NCI-H187 treated with DMSO at 0.1 percent for 48 hours (cell line): ENCODE measurements at places on chromosomes 11 and 22.

DNA sequence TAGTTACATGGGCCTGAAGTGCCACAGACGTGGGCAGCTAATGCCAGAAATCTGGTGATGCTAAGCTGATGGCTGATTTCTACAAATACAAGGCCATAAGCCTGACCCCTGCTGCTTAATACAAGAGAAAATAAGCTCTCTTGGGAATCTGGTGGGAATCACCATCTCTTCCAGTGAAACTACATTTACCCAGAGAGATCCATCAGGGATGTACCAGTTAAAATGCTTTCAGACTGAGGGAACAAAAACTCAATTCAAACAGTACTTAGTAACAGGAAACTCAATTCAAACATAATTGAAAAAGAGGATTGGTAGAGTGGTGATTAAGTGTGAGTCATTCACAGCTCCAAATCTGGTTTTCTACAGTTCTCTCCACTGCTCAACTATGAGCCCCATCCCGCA lies 1.7 kb upstream of the CAVIN3 start:
- DNase-seq: no peak

DNA sequence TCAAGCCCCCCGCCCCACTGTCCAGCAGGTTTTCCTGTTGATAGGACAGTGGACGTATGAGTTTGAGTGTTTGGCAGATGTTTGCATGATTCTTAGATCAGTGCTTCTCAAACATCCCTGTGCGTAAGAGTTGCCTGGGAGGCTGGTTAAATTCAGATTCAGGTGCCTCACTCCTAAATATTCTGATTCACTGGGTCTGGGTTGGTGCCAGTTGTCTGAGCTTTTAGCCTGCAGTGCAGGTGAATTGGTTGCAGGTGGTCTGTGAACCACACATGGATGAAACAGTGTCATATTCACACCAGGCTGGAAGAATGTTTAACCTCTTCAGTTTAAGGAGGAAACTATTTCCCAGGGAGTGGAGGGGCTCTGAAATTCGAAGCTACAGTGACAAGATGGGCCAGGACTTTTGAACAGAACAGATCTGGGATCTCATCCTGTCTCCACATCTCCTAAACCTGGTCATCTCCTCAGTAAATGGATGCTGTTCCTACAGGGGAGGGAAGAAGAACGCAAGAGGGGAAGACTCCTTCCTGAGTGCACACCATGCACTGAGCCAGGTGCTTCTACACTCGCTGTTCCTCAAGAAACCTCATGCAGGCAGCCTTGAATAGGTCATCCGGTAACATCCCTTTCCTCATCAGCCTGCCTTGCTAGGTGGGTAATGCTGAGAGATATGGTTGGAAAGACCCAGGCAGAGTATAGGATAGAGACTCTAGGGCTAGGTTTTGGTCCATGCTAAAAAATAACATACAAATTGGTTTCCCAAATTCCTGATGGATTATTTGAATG lies 47.8 kb downstream of the TEAD1 start:
- no peak for DNase-seq

- DNase-seq: no peak
Measured at GRCh38 chr11:120589376-120589775, 77.8 kb downstream of the GRIK4 start.

GRCh38 chr11:45647786-45648185 lies 17.6 kb downstream of the CHST1 start:
- no peak for DNase-seq

DNA sequence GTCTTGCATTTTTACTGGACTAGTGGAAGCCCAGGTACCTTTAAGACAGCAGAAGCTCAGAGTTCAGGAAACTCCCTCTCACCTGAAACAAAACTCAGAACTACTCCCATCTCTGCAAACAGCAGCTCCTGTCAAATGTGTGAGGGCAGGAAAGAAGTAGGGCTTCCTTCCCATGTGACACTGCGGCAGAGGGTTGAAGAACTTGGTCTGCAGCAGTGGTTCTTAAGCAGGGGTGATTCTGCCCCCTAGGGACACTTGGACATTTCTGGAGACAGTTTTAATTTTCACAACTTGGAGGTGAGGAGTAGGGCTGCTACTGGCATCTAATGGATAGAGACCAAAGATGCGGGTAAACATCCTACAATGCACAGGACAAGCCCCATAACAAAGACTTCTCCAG lies 63.4 kb downstream of the RCN1 start:
- no peak for DNase-seq
